ENCODE measurements at places on chromosomes 16 and 17.

DNA sequence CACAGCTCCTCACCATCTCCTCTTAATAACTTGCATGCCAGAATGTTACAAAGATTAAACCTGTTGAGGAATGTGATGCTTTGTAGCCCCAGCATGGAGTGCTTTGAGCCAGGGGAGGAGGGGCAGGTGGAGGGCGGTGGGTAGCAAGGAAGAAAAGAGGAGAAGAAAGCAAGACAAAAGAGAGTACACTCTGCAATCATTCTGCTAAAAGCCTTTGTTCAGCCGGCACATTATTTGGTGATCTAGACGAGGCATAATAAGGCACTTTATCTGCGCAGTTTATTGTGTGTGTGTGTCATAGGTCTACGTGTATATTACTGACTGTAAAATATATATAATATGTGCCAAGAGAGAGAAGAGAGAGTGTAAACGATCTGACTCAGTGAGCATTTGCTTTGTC is 139.1 kb downstream of the SOX9 start:
- DNase-seq, result no peak

DNA sequence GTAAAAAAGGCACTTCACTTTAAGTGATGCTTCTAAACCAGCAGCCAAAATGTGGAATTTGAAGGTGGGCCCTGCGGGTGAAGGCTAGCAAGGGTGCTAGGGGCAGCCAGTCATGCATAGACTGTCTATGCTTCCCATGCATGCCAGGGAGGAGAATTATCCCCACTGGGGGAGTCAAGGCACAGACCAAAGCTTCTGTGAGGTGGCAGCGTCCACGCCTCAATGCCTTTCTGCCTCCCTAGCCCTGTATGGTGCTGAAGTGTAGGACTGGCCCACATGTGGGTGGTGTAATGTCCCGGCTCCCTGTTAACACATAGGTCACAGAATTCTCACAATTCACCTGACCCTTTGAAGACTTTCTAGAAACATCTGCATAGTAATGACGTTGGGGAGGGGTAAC is 1.9 kb downstream of the HS3ST2 start:
- no peak for DNase-seq

- DNase-seq, result no peak
Measured at GRCh38 chr17:55584055-55584685, 72.9 kb upstream of the SMIM36 start.

DNA sequence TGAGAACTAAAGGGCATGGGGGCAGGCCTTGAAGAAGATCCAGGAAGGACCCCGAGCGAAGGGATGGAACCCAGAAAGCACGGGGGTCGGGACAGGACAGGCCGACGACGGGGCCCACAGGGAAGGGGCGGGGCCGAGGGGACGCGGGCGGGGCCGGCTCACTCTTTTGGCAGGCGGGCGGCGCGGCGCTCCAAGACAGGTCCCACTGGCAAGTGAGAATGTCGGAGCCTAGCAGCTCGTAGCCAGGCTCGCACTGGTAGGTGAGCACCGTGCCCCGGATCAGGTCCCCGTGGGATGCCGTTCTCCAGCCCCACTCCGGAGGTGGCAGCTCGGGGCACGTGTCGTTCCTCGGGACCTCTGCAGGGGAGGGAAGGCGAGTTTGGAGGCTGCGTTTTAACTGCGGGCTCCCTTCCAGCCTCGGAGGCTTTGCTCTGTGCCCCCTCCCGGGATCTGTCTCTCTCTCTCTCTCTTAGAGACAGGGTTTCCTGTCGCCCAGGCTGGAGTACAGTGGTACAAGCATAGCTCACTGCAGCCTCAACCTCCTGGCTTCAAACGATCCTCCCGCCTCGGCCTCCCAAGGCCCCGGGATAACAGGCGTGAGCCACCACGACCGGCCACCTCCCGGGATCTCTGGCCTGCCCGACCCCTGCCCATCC is 13.7 kb upstream of the CDIPT start:
- DNase-seq, result no peak

- no peak for DNase-seq
Measured at GRCh38 chr17:34125921-34126320, 129.2 kb upstream of the CCL2 start.

- DNase-seq, result no peak
Measured at GRCh38 chr16:50974438-50975036, 176.5 kb downstream of the SALL1 start.

DNA sequence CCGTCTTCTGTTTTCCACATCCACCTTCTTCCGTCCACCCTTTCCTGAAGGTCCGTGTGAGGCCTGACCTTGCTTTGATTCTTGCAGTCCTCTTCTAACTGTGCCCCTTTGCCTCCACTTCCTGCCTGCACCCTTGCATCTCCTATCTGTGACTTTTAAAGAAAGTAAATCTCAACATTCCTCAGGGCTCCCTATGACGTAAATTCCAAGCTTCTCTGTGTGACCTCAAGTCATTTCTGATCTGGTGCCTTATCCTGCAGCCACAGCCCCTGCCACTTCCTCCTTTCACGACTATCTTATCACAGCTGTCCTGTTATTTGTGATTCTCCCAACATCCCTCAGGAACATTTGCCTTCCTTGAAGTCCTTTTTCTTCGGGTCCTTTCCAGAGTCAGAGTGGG is 520.5 kb downstream of the CDH13 start:
- DNase-seq, result no peak

- DNase-seq, result no peak
Measured at GRCh38 chr16:20255002-20255401, 72.3 kb downstream of the GP2 start.

DNA sequence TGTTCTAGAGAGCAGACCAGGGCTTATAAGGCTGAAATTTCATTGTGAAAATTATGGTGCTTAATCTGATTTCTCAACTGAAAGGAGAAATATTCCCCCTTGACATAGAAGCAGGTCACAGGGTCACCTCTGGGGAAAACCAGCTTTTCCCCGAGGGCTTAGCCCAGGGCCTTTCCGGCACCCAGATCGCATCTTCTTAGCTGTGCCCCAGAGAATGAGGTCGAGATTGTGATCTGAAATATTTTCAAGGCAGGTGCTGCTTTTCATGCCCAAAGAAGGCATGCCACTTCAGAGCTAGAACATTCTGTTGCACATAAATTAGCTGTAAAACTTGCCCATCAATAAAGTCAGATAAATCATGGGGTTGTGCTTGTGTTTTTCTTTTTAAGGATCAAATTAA is 25.4 kb upstream of the ARHGAP17 start:
- no peak for DNase-seq

DNA sequence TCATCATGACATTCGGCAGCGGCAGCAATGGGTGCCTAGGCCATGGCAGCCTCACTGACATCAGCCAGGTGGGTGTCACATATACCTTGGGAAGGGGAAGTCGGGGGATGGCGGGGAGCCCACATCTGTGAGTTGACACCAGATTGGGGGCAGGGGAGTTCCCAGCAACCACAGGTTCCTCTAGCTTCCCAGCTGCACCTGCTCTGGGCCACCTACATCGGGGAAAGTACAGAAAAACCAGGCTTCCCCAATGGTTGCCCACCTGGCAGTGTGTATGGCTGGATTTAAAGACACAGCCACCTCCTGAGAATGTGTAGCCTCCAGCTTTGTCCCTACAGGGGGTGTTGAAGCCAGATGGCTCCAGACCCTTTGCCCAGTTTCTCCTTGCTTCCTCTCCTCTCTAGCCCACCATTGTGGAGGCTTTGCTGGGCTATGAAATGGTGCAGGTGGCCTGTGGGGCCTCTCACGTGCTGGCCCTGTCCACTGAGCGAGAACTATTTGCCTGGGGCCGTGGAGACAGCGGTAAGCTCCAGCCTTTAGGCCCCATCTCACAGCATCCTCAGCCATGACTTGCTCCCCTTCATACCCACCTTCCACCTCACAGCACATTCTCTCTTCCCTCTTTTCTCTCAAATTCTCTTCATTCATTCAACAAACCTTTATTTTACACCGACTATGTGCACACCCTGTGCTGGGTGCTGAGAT is 5.0 kb upstream of the TRAF4 start:
- no peak for DNase-seq

DNA sequence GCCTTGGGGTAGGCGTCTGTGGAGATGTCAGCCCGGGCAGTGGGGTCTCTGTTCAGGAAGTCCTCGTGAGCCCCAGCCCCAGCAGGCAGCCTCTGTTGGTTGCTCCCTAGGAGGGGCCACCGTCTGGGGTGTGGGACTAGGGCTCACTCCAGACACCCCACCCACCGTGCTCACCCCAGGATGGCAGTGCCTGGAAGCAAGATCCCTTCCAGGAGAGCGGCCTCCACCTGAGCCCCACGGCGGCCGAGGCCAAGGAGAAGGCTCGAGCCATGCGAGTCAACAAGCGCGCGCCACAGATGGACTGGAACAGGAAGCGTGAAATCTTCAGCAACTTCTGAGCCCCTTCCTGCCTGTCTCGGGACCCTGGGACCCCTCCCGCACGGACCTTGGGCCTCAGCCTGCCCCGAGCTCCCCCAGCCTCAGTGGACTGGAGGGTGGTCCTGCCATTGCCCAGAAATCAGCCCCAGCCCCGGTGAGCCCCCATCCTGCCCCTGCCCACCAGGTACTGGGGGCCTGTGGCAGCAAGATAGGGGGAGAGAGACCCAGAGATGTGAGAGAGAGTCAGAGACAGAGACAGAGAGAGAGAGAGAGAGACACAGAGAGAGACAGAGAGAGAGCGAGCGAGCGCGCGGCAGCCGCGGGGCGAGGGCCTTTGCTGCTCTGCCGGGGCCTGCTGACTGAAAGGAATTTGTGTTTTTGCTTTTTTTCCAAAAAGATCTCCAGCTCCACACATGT is 9.8 kb downstream of the NTHL1 start:
- DNase-seq, result no peak

DNA sequence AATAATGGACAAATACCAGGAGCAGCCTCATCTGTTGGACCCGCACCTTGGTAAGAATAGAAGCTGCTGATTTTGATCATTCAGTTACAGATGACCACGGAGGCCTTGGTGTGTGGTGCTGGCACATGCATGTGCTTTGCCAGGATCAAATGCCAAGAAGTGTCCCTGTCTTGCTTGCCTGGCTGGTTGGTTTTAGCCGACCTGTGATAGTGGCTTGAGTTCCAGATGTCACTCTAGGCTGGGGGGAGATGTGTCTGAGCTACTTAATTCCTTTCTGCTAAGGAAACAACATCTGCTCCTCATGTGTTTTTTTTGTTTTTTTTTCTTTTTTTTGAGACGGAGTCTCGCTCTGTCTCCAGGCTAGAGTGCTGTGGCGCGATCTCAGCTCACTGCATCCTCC is 4.3 kb downstream of the TBCD start:
- DNase-seq, result no peak

GRCh38 chr17:81331527-81332043 is 36.5 kb upstream of the SLC38A10 start:
- DNase-seq, result no peak

GRCh38 chr17:41690497-41690896 is 1.8 kb downstream of the EIF1 start:
- DNase-seq, result no peak

GRCh38 chr17:44968225-44969143 is at the start of gene C1QL1:
C1QL1 (minus strand) TSS chr17:44968303; CDS start chr17:44968048, 255 bp downstream.
- peak; percentile 40 for DNase-seq

- DNase-seq, result no peak
Measured at GRCh38 chr16:28597692-28598261, 927 bp upstream of the SULT1A2 start.

- peak; percentile 89 for DNase-seq
Measured at GRCh38 chr17:4986951-4987766, at the start of gene CAMTA2. CAMTA2 (minus strand) TSS chr17:4987675; CDS start chr17:4986222, 1,453 bp downstream.

DNA sequence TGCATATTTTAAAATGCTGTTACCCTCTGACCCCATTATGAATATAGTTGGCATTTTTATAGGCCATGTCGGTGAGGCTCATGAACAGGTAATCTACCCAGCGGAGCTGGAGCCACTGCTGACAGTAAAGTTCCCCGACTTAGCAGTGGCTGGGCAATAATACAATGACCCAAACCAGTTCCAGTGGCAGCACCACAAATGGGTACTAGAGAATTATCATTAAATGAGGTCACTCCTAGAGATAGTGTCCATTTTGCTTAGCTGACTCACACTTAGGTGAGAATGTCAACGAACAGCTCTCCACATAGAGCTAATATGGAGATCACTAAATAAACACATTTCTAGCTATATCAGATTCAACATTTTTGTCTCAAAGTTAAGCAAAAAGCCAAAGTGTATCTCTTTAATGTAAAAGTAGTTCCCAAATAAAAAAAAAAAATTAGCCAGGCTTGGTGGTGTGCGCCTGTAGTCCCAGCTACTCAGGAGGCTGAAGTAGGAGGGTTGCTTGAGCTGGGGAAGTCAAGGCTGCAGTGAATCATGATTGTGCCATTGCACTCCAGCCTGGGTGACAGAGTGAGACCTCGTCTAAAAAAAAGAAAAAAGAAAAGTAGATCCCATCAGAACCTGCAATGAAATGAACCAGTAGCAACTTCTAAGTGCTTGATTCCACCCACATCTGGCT is 7.4 kb downstream of the MYO1D start:
- no peak for DNase-seq

GRCh38 chr17:76805319-76805718 is 62.9 kb upstream of the MGAT5B start:
- DNase-seq, result no peak

GRCh38 chr16:23523876-23524385 is 13.6 kb upstream of the GGA2 start:
- no peak for DNase-seq

DNA sequence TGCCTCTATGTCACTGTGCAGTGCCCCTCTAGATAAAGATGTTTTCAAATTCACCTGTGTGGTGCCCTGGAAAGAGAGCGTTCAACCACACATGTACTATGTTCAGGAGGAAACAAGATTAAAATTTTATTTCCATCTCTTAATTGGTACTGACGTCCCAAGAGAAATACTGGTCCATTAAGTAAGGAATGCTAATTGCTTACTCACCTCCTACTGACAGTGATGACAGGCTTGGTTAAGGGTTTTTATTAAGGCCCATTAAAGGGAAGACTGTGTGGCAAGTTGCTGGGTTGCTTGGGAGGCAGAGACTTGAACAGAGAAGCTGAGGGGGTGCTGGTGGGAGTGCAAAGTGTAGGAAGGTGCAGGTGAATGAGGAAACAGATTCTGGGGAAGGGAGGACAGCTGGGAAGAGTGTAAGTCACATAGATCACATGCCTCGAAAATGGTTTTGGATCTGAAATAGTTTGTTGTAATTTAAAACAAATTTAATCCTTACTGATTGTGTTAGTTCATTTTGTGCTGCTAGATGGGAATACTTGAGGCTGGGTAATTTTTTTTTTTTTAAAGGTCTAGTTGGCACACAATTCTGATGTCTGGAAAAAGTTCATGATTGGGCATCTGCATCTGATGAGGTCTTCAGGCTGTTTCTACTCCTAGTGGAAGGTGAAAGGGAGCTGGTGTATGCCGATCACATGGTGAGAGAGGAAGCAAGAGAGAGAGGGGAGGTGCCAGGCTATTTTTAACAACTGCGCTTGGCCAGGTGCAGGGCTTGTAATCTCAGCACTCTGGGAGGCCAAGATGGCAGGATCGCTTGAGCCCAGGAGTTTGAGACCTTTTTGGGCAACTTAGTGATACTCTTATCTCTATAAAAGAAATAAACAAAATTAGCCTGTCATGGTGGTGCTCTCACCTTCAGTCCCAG is 140.5 kb downstream of the CACNG3 start:
- no peak for DNase-seq

DNA sequence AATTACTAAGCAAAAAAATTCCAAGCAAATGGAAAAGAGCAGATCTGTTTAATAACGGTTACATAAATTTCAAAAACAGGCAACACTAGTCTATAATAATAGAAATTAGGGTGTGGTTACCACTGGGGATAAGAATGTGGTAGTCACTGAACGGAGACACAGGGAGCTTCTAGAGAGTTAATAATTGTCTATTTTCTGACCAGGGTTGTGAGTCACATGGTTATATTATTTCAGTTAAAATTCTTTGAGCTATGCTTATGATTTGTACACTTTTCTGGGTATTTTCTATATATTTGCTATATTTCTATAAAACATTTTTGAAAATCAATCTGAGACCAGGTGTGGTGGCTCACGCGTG is 433.9 kb upstream of the MAF start:
- no peak for DNase-seq

GRCh38 chr17:57938061-57938502 is 17.1 kb downstream of the CUEDC1 start:
- no peak for DNase-seq

Measured in amygdala (tissue), 56 donors.